ENCODE measurements at places on chromosomes 6 and 20.

GRCh38 chr6:34157236-34157830 lies 11.4 kb upstream of the GRM4 start:
- no peak for DNase-seq

DNA sequence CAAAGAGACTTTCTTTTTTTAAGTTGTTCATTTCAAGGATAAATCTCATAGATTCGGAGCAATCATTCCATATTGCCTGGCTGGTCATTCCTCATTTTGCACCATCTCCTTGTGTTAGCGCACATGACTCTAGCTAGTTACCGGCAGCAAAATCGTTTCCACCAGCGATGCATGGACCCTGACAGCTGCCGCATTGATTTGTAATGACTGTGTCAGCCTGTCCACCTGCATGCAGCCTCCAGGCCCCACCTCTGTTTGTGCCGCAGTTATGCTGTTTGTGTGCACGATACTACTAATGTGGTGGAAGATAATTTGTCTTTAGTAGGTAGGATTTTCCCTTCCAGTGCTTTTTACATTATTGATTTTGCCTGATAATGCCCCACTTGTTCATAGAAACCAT lies 164.0 kb downstream of the TBC1D7 start:
- DNase-seq: no peak

DNA sequence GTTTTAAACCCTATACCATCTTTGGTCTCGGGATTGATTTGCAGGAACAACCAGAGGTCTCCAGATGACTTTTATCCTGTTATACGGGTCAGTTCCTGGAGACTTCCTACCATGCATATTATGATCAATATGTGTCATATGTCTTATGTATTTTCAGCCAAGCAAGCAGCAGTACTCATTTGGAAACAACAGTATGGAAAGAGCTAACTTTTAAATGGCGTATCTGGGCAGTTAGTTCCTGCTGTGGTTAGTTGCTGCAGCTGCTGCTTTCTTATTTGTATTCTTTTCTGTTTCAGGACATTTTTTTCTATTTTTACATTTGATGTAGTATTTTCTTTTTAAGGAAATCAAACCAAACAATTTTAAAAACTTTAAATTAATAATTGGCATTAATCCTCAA lies 207.5 kb downstream of the MANEA start:
- no peak for DNase-seq

- peak; percentile 78 for DNase-seq
Observed at GRCh38 chr6:109892451-109893435, 85.4 kb upstream of the GPR6 start.

DNA sequence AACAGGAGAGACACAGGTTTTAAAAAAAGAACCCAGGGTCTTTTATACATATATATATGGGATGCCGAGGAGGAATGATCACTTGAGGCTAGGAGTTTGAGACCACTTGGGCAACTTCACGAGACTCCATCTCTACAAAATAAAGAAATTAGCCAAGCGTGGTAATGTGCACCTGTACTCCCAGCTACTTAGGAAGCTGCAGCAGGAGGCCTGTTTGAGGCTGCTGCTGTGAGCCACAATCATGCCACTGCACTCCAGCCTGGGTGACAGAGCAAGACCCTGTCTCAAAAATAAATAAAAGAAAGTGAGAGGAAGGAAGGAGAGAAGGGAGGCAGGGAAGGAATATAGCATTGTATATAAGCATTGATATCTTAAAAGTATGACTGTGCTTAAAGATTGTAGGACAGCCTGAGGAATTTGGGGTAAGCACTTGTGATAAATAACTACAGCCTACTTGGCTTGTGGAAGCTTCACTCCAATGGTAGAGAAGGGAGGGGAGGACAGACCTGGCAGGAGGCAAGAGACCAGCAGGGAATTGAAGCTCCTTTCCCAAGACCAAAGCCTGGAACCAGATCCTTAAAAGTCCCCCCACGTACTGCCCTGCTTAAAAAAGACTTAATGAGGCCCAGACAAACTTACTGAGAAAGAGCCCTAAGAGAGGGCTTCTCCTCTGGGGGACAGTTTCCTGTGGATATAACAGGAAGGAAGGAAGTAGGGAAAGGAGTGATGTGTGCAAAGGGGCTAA lies 2.5 kb upstream of the SNTA1 start:
- DNase-seq: no peak

DNA sequence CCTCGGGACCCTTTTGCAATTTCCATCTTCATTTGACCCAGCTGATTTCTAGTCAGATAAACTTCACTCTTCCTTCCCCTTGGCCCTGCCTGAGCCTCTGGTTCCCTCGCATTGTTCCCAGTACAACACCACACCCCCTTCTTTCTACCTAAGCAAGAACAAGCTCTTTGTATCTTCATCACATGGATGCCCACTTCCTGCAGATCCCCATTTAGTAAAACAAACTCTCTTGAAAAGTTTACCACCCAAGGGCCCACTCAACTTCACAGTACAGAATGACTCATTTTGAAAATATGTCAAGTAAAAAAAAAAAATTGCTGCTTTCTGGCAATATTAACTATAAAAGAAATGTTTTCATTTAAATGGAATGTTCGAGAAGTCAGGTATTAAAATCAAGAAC lies 5.2 kb downstream of the FAXC start:
- DNase-seq: peak; percentile 22

GRCh38 chr6:137700161-137700560 lies 166.9 kb upstream of the TNFAIP3 start:
- no peak for DNase-seq

GRCh38 chr6:72579865-72580264 lies 42.0 kb upstream of the KCNQ5 start:
- no peak for DNase-seq

GRCh38 chr6:30041821-30042220 lies 19.2 kb upstream of the POLR1H start:
- peak; percentile 34 for DNase-seq

GRCh38 chr6:135951169-135951568 lies 99.7 kb downstream of the PDE7B start:
- no peak for DNase-seq

GRCh38 chr20:49790077-49790798 lies 22.4 kb upstream of the SLC9A8 start:
- peak; percentile 20 for DNase-seq

GRCh38 chr20:39916236-39916765 lies 772.7 kb downstream of the MAFB start:
- DNase-seq: peak; percentile 19

GRCh38 chr6:81625216-81625615 lies 127.3 kb downstream of the TENT5A start:
- no peak for DNase-seq

DNA sequence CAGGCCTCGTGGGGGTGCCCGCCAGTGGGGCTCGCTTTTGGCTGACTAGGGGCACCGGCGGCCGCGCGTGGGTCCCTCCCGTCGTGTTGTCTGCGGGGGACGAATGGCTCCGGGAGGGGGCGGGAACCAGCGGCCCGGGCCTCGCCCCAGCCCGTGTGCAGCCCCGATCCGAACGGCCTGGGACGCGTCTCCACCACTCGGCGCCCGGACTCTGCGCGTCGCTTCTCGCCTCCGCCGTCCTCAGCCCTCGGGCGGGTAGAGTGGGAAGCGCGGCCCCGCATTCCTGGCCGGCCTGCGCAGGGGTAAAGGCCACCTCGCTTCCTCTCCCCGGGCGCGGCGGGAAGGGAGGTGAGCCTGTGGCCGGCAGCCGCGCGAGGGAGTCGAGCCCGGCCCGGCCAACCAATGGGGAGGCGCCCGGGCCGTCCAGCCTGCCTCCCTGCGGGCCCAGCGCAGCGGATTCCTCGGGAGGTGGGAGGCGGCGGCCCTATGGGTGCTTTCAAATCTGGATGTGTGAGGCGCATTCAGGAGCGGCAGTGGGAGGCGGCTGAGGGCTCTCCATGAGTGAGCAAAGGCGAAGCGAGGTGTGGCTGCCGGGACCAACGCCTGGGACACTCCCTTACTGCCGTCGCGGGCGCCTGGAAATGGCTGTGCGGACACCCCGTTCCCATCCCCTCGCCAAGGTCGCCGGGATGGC lies 1.1 kb upstream of the ZBTB46 start:
- DNase-seq: peak; percentile 63

GRCh38 chr20:17897566-17898307 lies 70.9 kb downstream of the SNX5 start:
- DNase-seq: no peak

DNA sequence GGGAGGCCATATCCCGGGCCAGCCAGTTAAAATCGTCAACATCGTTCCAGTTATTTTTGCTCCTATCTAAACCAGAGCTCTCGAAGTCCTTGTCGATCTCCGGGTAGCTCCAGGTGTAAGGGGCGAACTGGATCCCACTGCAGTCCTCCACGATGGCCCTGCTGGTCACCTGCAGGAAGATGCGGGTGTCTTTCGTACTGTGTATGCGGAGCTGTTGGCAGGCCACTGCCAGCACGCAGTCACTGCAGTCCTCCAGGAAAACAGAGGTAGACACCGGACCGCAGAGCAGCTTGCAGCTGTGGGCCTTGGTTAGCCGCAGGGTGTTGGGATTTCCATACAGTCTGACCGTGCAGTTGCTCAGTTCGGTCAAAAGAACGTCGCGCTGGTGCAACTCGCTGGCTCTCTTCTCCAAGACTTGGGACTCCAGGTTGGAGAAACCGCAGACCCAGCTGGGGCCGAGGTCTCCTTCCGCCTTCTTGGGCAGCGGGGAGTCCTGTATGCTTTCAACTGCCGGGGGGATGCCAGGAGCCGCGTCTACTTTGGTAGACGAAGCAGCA lies 742 bp downstream of the TBCC start:
- DNase-seq: peak; percentile 54

DNA sequence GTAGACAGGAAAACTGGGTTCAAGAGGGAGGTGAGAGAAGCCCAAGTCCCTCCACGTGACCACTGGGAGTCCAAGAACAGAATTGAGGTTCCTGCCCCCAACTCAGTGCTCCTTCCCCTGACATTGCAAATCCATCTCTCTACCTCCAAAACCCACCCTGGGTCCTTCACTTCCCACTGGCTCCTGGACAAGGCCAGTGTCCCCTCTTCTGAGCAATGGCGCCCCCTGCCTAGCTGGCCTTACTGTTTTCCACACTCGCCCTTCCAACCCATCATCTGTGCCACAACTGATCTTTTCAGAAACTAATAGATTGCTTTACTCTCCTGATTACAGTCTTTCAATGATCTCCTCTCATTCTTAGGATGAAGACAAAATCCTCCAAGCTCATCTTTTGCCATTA lies 200.3 kb downstream of the ANKRD60 start:
- peak; percentile 36 for DNase-seq

DNA sequence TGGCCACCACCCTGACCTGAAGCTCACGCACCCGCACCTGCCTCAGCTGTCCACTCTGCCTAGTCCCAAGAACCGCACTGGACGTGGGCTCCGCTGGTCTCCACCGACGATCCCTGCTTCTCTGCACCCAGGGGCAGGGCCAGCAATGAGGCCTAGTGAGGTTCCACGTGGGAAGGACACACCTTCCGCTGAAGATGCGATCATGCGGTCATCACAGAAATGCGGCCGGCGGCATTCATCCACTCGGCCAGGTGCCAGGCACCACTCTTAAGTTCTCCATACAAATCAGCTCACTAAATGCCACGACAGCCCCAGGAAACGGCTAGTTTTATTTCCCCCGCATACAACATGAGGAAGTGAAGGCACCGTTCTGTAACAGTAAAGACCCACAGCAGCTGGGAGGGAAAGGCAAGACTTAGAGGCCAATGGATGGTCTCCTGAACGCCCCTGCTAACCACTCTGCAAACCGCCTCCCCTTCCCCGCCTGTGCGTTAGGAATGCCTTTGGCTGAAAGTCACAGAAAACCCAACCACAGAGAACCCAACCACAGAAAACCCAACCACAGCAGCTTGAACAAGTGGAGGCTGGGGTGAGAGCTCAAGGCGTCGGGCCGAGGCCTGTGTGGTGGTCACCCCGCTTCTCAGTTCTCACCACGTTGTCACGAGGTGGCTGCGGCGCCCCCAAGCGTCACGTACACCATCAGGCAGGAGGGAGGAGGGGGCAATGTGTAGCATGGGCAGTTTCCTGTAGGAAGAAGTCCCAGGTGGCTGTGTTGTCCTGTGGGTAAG lies 204.4 kb downstream of the TAF4 start:
- no peak for DNase-seq

DNA sequence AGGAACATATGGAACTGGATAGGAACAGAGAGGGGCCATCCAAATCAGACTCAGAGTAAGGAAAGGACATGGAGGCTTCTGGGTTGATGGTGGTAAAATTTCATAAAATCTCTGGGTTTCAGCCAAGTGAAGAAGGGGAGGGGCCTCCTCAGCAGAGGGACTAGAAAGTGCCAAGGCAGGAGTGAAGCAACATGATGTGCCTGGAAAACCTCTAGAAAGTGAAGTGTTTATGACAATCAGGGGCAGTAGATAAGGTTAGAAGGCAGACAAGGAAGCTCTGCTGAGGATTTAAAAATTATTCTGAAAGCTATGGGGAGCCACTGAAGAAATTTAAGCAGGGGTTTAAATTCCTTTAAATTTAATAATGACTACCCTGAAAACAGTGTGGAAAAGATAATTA lies 126.0 kb upstream of the TENT5A start:
- no peak for DNase-seq

DNA sequence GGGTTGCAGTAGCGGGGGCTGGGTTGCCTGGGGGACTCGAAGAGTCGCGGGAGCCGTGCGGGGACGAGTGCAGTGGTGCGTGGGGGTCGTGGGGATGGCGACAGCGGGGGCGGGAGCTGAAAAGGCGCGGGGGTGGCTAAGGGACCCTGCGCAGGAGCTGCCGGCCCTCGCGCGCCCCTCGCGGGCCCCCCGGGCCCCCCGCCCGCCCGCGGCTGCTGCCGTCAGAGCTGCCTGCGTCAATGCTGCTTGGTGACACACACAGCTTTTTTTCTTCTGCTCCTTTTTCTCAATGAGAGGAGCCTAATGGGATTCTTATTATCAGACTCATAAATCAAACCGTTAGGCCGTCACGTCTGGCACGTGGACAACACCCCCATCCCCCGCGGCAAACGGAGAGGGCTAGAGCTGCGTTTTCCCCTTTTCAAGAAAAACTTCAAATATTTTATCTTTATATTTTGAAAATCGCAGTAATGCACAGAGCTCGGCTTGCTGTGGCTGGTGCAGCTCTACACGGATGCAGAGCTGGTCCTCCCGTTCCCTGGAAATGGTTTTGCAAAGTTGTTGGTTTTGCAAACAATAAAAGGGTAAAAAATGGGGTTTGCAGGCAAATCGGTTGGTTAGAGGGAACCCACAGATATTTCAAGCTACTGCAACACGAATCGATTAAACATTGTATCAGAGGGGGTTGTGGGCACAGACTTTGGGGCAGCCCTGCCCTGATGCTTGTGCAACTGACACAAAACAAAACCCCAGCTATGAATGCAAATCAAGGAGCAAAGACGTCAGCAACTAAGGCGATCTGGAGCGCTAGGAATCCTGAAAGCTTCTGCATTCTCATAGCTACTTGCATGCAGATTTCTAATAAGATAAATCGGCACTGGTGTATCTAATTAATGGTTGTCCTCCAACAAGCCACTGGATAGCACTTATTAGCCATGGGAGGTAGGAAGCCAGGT lies 161.4 kb downstream of the TBXT start:
- peak; percentile 45 for DNase-seq

DNA sequence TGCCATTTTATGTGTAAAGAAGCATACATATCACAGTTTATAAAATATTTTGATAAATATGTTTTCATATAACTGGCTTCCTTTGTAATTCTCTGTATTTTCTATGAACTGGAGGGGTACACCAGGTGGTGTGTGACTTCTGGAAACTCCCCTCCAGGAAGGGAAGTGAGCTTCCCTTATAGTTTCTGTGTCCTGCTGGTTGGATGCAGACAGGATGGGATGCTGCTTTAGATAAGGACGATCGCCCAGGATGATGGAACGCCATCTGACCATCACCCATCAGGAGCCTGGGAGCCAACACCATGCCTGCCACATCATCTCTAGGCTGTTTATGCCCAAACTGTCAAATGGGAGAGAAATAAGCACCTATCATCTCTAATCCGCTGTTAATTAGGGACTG lies 66.1 kb downstream of the SULF2 start:
- no peak for DNase-seq

- no peak for DNase-seq
Observed at GRCh38 chr20:391041-391711, 10.6 kb downstream of the TRIB3 start.
